ENCODE measurements at places on chromosomes 16 and 17.

GRCh38 chr16:25553711-25554436 is 137.9 kb upstream of the HS3ST4 start:
- peak; percentile 54 for DNase-seq

DNA sequence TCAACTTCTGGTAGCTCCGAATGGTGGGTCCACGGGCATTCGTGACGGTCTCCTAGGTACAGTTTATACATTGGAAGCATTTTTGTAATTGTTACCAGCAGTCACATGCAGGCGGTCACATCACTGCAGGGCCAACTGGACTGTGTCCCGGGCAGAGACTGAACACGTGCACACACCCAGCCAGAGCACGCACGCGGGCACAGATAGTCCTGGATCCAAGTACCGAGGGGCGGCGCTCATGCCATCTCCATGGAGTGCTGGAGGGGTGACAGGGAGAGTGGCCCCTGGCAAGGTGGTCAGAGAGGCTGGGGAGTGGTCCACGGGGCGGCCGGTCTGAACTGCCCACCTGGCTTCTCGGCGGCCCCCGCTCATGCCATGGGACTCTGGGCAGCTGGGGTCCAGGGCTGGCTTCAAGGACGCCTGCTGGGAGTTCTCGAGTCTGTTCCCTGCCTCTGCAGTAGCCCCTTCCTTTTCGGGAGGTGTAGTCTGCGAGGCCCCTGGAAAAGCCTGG is 34.2 kb downstream of the BAIAP2 start:
- no peak for DNase-seq

DNA sequence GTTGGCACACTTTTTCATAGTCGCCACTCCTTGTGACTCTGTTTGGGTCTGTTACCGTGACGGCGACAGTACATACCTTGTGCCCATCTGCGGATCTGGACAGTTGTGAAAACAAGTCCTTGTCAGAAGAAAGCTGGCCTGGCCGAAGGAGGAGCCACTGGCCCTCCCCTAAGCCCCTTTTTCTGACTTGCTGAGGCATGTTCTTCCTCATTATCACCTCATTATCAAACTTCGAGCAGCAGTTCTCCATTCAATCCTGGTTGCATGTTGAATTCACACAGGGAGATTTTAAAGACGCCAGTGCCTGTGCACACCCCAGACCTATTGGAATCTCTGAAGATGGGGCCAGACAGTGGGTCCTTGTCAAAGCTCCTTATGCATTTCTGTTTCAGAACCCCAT is 61.1 kb downstream of the CYLD start:
- DNase-seq, result no peak

- DNase-seq, result no peak
Observed at GRCh38 chr17:55198690-55199370, 65.9 kb upstream of the HLF start.

GRCh38 chr16:24984903-24985675 is 30.1 kb downstream of the ARHGAP17 start:
- DNase-seq, result no peak

- no peak for DNase-seq
Observed at GRCh38 chr16:69084289-69084688, 21.2 kb upstream of the HAS3 start.

- no peak for DNase-seq
Observed at GRCh38 chr17:83123896-83124801, 44.7 kb downstream of the METRNL start.

GRCh38 chr16:2787961-2788360 is 601 bp upstream of the PRSS33 start:
- DNase-seq, result no peak

DNA sequence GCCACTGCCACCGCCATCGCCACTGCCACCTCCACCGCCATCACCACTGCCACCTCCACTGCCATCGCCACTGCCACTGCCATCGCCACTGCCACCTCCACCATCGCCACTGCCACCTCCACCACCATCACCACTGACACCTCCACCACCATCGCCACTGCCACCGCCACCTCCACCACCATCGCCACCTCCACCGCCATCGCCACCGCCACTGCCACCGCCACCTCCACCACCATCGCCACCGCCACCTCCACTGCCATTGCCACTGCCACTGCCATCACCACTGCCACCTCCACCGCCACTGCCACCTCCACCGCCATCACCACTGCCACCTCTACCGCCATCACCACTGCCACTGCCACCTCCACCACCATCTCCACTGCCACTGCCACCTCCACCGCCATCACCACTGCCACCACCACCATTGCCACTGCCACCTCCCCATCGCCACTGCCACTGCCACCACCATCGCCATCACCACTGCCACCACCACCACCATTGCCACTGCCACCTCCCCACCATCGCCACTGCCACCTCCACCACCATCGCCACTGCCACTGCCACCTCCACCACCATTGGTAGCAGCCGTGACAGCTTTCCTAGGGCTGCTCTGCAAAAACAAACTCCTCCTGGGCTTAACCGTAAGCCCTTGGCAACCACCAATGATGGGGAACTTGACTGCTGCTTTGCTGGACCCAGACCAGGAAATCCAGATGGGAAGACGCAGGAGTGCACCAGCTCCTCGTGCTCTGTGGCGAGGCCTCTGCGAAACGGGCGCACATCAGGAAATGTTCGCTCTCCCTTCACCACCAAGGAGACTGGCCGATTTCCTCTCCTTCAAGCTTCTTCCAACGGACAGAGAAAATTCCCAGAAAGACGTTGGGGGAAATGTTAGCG is 147.2 kb downstream of the RBFOX3 start:
- DNase-seq, result no peak

DNA sequence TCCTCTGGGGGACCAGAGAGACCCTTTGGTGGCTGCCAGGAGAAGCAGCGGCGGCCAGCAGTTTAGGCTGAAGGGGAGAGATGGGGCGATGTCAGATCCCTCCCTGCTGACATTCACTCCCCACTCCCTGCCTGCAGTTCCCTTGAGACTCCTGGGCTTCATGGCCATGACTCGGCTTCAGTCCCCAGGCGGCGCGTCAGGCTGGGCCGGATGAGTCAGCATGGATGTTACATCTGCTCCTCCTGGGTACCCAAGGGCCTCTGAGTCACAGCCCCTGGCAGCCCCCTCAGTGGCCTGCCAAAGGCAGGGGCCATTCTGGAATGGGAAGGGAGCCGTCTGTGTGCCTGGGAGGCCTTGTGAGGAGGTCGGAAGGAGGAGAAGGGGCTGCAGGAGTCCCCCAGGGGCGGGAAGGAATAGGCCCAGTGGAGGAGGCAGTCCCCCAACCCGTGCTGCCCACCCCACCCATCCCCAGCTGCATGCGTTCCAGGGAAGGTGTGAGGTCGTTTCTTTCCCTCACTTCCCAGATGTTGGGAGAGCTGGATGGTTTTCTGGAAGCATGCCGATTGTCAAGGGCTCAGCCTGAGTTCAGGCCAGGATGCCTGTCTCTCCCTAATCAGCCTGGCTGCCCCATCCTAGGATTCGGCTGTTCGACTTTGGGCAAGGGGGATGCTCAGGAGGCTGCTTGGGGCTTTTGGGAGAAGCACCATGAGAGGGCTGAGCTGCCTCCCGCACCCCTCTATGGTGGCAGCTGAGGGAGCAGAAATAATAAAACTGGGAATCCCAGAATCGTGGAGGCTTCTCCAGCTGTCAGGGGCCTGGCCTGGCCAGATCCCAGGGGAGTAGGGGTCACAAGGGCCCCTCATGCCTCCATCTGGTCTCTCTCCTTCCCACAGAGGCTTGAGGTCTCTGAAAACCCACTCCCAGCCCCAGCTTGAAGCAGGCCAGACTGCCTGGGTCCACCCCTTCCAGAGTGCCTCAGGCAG is 9.7 kb downstream of the RHBDL3 start:
- DNase-seq, result no peak

GRCh38 chr17:50201276-50201854 is at the start of gene COL1A1:
COL1A1 (minus strand) TSS chr17:50201631; CDS start chr17:50201513, 118 bp downstream.
- no peak for DNase-seq

GRCh38 chr17:79838522-79839274 is 542 bp downstream of the CBX4 start:
- no peak for DNase-seq

DNA sequence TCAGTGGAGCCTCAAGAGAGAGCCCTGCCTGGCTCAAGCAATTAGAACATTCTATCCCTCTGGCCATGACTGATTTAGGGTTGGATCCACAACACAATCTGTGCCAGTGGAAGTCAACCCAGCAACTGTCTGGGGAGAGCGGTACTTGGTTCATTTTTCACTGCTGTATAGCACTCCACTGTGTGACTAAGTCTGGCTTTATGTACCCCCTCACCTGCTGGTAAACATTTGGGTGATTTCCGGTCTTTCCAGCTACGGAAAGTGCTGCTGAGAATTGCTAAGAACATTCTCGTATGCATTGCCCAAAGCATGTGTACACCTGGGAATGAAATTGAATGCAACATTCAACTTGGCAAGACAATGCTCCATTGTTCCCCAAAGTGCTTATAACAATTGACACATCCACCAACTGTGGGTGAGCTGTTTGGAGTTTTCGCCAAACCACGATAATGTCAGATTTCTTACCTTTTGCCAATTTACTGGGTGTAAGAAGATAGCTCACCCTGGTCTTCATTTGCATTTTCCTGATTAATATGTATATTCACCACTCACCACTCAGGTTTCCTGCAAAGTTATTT is 63.5 kb upstream of the MED9 start:
- no peak for DNase-seq

GRCh38 chr17:1735834-1736347 is 6.8 kb upstream of the SERPINF2 start:
- no peak for DNase-seq

DNA sequence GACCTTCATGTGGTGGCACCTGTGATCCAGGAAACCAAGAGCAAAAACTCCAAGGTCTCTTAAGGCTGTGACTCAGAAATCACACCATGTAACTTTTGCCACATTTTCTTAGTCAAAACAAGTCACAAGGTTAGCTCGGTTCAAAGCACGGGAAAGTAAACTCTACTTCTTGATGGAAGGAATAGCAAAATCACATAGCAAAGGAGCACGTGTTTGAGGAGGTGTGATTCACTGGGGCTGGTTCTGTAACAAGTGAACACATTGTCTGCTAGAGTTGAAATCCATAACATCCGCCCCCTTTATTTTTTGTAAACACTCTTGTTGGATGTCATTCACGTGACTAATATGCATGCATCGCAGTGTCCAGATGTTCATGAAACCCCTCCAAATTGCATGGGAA is 415.0 kb upstream of the MAF start:
- DNase-seq, result no peak

DNA sequence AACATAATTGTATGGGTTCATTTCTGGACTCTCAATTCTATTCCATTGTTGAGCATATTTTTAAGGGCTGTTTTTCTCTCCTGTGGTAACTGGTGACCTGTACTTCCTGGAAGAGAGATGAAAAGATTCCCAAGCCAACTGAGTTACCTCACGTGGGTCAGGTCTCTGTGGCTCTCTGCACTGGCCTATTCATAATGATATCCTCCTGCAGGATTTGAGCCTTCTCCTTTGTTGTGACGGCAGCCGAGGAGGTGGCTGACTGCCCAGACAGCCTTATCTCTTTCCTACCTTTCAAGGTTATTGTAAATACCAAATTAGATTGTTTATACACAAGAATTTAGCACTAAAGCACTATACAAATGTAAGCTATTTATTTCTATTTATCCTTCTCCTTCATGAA is 2.7 kb upstream of the ACE start:
- no peak for DNase-seq

GRCh38 chr17:81241648-81242420 is 2.7 kb downstream of the NDUFAF8 start:
- no peak for DNase-seq

GRCh38 chr17:79728169-79728907 is 2.4 kb upstream of the ENPP7 start:
- DNase-seq, result peak; percentile 85

- peak; percentile 82 for DNase-seq
Observed at GRCh38 chr16:50841081-50841886, 99.4 kb downstream of the CYLD start.

DNA sequence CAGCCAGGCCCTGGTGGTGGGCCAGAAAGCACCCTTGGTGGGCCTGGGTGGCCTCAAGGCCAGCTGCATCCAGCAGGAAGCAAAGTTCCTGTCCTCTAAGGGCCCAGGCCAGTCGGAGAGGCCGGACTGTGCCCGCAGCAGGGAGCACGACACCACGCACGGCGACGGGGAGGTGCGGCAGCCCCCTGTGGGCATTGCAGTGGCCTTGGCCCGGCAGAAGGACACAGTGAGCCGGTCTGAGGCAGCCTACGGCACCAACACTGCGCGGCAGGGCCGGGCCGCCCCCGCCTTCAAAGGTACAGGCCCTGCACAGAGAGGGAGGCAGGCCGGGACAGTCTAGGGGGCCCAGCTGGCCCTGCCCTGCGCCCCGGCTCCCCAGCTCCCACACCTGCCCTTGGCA is 48.0 kb downstream of the BAHCC1 start:
- no peak for DNase-seq

DNA sequence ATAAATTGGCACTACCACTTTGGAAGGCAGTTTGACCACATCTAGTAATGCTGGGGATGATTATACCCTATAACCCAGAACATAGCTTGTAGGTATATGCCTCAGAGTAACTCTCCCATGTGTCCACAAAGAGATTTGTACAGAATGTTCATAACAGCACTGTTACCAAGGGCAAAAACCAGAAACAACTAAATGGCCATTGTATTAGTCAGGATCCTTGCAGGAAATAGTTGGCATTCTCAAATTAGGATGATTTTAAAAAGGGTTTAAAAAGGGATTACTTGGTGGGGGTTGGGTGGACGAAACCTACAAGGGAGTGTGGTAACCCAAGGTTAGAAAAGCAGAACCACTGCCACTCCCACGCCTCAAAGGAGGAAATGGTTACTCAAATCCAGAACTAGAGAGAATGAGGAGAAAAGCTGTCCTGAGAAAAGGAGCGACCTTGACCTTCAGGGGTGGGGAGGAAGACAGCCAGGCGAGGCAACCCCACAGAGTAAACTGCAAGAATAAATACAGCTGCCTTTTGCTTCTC is 2.1 kb downstream of the CPPED1 start:
- no peak for DNase-seq

- DNase-seq, result no peak
Observed at GRCh38 chr16:24939738-24940137, 75.4 kb downstream of the ARHGAP17 start.

- no peak for DNase-seq
Observed at GRCh38 chr17:43645765-43646481, 15.8 kb downstream of the MEOX1 start.

- no peak for DNase-seq
Observed at GRCh38 chr16:67186550-67186950, 2.8 kb upstream of the MATCAP1 start.

DNA sequence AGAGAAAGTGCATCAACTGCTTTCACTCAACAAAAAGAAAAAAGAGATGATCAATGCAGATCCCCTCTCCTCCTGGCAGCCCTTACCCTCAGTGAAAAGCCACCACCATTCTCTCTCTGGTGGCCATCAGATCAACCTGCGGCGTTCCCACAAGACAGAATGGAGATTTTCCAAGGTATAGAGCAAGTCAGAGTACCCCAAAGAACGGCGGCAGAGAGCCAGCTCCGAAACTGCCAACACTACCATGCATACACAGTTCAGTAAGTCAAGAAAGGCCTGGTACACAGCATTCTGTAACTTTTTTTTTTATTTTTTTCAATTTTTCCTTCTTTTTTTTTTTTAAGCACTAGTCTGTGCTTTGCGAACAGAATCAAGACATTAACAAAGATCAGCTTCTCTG is 30.6 kb downstream of the STH start:
- no peak for DNase-seq

GRCh38 chr17:44780161-44780560 is 21.4 kb downstream of the ADAM11 start:
- no peak for DNase-seq
